ENCODE measurements at places on chromosomes 1 and 21. TPM values are rescaled to one million over a fixed set of nuclear protein-coding genes. Genes with fewer than 3 reads are reported as not detected.

Gene GBP7
- polyA plus RNA-seq: not detected

Gene DYNLT5
- polyA plus RNA-seq: not detected

Gene KRTAP12-2
- polyA plus RNA-seq: not detected

Gene RGS8
- polyA plus RNA-seq: not detected

Gene CD101
- polyA plus RNA-seq: 1.8 TPM

Gene HES3
- polyA plus RNA-seq: not detected

Gene AMPD1
- polyA plus RNA-seq: 0.21 TPM

Gene MNDA
- polyA plus RNA-seq: 25.4 TPM

Gene CRYAA
- not detected for polyA plus RNA-seq

Data from IgD-negative memory B cell (primary cell).